NCI-H1417 (cell line): ENCODE measurements at places on chromosomes 11 and 22.
A peak's percentile ranks its signal among the peaks of the same experiment; 100 is the strongest.

DNA sequence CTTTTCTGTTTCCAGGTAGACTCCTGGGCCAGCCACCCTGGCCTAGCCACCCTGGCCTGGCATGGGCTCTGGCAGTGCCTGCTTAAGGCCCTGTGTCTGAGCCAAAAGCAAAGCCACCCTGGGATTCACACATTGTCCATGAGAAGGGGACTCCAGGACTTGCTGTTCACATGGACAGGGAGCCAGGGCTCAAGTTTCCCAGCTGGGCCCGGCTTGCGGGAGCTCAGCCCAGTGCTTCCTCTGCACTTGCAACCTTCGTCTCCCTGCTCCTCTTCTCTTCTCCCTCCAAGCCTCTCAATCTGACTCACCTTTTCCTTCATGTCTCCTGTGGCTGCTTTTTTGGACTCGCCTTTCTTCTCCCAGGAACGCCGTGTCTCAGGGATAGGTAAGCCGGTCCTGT is 130.3 kb downstream of the MICAL2 start:
- no peak for DNase-seq

DNA sequence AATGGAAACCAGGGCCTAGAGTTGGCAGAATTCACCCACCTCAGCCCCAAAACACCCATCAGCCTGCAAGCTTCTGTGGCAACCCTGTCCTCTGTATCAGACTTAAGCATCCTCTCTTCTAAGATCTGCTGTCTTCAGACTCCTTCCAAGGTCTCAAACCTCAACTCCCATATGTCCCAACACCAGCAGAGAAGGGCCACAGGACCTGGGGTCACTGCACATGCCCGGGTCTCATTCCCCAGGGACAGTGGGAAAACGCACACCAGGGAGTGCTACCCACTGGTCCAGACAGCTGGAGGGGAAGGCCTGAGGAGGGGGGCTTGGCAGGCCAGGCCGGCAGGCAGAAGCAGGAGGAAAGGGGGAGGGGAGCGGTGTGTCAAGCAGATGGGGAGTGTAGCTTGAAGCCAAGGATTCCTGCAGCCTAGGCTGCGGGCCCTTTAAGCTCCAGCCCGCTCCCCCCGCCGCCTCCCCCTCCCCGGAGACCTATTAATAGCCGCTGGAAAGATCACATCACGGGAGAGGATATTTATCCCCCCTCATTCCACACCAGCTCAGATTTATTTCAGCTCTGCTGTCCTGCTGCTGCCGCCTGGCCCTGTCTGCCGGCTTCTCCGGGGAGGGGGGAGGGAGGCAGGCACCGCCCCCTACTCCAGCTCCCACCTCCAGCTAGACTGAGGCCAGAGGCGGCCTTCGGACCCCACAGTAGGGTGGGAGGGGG is 16.7 kb downstream of the BCL9L start:
- peak; percentile 84 for DNase-seq

- peak; percentile 99 for DNase-seq
Observed at GRCh38 chr11:61816736-61817455, at the start of gene FADS1. Gene FADS1, minus strand, starts transcription at chr11:61817003. Its CDS starts 74 bp downstream, at chr11:61816929.

GRCh38 chr22:33605666-33606065 is 314.6 kb downstream of the LARGE1 start:
- DNase-seq, result no peak

GRCh38 chr22:41334951-41335635 is 33.8 kb downstream of the ZC3H7B start:
- no peak for DNase-seq

DNA sequence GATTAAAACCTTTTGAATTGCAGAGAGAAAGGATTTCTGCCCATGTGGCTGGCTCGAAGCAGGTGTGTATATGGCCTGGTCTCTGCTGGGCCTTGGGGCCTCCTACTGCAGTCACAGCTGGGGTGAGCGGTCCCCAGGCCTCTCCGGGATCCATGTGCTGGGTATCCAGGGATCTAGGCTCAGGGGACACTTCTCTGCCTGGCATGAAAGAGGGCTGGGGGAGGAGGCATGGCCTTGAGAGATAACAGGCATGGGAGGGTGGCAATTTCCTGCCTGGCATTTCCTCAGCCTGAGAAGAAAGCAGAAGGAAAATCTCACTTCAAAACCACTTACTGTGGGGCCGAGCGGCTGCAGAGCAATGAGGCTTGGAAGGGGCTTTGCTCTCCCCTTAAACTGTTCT is 20.3 kb upstream of the PARVG start:
- DNase-seq, result no peak

DNA sequence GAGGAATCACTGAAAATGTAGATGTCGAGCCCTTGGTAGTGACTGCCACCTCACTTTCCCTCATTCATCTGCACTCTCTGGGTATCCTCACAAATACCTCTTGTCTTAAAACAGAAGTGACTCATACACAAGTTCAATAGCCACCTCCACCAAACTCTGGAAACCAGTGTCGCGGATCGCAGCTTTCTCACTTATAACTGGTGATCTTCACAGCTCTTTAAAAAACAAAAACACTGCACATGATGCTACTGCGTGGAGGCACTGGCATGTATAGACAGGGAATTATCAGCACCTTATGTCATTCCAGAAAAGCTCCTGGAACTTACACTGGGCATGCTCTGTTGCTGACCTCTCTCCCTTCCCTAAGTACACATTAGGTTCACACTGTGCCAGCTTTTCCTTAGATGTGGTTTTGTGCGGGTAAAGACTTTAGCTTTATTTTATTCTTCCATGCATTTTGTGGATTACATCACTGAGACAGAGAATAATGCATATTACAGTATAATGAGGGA is 425.5 kb upstream of the CADM1 start:
- DNase-seq, result no peak

- no peak for DNase-seq
Observed at GRCh38 chr22:20035375-20036083, 14.6 kb downstream of the TANGO2 start.

DNA sequence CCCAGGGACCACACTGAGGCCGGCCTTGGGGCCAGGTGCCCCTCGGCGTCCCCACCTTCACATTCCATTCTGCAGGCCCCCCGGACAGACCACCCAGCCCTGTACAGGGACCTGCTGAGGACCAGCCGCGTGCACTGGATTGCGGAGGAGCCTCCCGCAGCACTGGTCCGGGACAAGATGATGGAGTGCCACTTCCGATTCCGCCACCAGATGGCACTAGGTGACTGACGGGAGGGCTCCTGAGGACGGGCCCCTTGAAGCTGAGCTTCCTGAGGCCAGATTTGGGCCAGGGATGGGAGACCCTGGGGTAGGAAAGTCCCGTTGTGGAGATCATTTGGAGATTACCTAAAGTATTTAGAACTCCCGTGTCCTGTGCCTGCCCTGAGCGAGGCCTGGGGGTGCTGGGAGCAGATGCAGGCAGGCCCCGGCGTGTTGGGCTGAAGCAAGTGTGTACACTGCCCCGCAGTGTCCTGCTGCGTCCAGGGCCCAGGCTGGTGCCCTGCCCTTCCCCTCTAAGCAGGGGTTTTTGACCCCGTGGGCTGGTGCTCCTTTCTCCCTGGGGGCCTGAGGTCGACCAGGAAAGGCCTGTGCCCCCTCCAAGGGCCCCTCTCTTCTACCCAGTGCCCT is 20.0 kb downstream of the TRMU start:
- peak; percentile 22 for DNase-seq

- no peak for DNase-seq
Observed at GRCh38 chr11:112225753-112226061, 521 bp upstream of the PTS start.

DNA sequence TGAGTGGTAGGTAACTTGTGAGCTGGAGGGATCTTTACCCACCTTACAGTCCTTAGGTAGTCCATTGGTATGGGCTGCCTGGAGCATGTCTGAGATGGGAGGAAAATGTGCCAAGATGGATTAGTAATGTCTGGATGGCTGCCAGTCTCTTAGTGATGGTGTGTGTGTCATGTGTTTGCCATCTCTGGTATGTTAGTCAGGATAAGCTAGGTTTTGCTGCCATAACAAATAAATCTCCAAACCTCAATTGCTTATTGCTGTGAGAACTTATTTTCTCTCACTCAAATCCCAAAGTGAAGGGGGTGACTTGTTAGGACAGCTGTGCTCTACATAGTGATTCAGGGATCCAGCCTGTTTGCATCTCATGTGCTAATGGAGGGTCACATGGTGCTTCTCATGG is 40.9 kb upstream of the MYEOV start:
- DNase-seq, result no peak

- peak; percentile 66 for DNase-seq
Observed at GRCh38 chr11:73350908-73351636, 25.1 kb upstream of the RELT start.

DNA sequence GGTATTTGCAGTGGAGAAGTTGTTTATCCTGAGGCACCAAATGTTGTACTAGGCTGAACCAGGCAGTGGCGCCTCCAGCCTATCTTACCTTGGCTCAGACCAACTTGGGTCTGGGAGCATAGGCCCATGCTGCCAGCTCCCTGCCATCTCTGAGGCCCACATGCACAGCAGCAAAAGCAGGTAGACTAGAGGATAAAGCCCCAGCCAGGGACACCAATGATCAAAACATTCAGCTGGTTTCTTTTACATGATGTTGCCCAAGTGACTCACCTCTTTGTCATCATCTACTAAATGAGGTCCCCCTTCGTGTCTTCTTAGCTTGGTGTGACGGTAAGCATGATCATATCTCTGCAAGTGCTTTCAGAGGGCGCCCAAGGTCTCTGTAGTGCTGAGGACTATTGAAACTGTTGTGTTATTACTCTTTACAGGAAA is 112.1 kb upstream of the DRD2 start:
- no peak for DNase-seq

- no peak for DNase-seq
Observed at GRCh38 chr22:49705216-49705971, 122.3 kb downstream of the BRD1 start.

DNA sequence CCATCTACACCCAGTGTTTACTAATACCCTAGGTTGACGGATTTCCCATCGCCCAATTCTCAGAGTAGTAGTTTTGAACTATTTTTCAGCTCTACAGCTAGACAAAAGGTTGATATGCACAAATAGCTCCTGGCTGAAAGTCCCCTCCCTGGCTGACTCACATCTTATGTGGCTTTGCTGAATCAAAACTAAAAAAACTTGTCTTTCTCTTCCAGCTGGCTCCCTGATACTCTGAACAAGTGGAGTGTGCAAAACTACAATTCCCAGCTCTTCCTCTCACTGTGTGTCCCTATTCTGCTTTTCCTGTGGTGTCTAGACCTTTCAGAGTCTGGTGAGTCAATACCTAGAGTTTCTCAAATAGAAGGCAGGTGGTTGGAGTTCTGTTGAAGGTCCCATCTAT is 12.7 kb upstream of the LARGE1 start:
- DNase-seq, result no peak

DNA sequence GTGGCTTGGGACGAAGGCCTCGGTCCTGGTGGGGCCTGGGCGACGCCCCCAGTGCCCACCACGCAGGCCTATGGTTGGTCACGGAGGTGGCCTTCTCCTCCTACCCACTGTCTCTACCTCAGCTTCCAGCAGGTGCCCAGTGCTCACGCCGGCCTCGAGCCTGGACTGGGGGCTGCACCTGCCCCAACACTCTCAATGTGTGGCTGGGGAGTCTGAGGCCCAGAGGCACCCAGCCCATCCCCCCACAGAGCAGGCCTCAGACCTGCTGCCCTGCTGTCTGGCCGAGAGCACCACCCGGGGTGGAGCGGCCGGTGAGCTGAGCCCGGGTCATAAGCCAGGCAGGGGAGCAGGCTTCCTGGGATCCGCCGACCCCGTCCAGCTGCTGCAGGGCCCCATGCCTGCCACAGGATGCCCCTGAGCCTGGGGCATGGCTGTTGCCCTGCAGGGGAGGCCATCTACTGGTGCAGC is 28.6 kb upstream of the MUC5AC start:
- DNase-seq, result no peak

DNA sequence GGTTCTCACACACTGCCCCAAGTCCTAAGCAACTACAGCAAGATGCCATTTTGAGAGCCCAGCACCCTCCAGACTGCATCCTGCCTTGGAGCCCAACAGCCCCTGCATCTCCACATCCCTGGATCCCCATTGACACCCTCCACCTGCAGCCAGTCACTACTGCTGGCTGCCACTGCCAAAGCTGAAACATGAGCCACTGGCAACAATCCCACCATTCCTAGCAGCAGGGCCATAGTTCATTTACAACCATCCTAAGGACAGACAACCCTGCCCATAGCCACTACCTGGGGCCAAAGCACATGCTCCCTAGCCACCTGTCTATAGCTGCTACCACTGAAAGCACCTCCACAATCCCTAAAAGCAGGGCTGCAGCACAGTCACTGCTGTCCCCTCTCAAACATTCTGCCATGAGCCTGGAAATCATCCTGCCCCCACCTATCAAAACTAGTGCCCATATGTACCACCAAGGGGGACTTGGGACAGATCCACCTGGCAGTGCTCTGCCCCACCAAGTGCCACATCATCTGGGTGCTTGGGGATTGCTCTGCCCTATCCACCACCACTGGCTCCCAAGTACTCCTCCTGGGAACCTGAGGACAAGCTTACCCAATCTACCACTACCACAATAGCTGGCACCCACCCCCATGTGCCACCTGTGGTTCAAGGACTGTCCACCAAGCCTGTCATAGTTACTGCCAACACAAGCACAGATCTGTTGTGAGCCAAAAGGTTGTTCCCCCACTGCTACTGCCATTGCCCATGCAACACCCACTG is 138.8 kb upstream of the SOX6 start:
- no peak for DNase-seq

DNA sequence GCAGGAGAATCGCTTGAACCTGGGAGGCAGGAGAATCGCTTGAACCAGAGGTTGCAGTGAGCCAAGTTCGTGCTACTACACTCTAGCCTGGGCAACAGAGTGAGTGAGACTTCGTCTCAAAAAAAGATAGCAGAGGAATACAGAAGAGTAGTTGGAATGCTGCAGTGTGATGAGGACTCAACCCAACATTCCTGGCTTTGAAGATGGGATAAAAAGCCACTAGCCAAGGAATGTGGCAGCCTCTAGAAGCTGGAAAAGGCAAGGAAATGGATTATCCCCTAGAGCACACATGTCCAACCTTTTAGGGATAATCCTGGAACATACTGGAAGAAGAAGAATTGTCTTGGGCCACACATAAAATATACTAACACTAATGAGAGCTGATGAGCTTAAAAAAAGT is 13.9 kb downstream of the SLC25A17 start:
- DNase-seq, result no peak

GRCh38 chr11:123461164-123461563 is 31.1 kb downstream of the GRAMD1B start:
- no peak for DNase-seq

DNA sequence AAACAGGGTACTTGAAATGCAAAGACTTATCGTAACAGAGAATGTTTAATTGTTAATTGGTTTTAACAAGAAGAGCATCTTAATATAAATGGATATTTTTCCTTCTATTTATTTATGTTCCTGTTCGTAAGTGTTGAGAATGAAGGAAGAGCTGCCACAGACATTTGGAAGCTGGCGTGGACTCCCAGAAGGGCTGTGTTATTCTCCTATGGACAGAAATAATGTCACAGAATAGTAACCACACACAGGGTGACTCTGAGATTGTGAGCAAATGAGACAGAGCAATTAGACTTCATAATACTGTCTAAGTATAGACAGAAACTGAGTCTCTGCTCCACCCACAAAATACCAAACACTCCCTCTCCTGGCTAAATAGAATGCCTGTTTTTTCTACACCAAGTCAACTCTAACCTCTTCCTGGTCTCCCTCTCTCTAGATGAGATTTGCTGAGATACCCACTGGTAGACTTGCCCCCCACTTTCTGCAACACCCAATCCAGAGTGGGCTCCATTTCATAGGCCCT is 6.1 kb downstream of the APOL3 start:
- DNase-seq, result no peak

GRCh38 chr22:29311464-29312217 is 3.9 kb downstream of the RASL10A start:
- no peak for DNase-seq

GRCh38 chr11:117620086-117620485 is 176.9 kb downstream of the DSCAML1 start:
- DNase-seq, result no peak

GRCh38 chr22:20319041-20319744 is 667 bp downstream of the DGCR6L start:
- DNase-seq, result peak; percentile 51
